ENCODE measurements at places on chromosomes 6 and 20.

DNA sequence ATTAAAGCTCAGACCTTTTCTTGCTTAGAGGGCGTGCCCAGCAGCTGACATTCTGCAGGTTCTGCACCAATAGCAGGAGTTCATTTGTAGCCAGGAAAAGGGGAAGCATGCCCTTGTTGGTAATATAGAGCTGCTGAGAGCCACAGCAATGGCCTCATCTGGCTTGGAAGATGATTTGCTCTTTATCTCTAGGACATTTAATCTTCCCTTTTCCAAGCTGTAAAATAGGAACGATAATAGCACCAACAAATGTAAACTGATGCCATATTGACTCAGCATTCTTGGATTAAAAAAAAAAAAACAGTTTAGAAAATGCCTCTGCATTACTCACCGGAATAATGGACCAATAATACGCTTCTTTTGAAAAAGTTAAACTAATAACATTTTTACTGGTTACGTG, 93.4 kb upstream of the SLC2A12 start:
- no peak for DNase-seq

GRCh38 chr6:7145885-7146828, 38.4 kb downstream of the RREB1 start:
- DNase-seq, result no peak

DNA sequence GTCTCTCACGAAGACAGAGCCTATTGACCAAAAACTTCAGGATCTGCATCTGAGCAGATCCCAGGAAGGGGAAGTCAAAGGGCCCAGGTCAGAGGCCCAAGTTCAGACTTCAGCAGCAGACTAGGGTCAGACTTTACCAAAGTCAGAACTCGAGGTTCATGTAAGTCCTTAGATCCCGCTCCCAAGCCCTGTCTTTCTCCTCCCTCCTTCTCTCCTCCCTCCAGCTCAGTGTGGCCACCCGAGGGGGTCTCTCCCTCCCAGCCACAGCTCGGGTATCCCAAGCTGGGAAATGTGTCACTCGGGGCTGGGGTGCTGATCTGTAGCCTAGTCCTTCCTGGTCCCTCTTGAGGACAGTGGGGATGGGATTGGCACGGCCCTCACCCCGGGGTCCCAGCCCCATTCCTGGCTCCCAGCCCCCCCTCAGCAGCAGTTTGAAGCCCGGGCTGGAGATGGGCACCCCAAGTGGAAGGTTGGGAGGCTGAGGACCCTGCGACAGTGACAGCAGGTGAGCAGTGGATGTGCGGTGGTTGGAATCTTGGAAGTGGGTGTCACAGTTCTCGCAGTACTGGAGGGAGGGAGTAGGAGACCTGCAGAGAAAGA, 1.6 kb upstream of the C6orf47 start:
- DNase-seq, result no peak

- no peak for DNase-seq
Measured at GRCh38 chr20:47680804-47681529, 104.3 kb downstream of the SULF2 start.

DNA sequence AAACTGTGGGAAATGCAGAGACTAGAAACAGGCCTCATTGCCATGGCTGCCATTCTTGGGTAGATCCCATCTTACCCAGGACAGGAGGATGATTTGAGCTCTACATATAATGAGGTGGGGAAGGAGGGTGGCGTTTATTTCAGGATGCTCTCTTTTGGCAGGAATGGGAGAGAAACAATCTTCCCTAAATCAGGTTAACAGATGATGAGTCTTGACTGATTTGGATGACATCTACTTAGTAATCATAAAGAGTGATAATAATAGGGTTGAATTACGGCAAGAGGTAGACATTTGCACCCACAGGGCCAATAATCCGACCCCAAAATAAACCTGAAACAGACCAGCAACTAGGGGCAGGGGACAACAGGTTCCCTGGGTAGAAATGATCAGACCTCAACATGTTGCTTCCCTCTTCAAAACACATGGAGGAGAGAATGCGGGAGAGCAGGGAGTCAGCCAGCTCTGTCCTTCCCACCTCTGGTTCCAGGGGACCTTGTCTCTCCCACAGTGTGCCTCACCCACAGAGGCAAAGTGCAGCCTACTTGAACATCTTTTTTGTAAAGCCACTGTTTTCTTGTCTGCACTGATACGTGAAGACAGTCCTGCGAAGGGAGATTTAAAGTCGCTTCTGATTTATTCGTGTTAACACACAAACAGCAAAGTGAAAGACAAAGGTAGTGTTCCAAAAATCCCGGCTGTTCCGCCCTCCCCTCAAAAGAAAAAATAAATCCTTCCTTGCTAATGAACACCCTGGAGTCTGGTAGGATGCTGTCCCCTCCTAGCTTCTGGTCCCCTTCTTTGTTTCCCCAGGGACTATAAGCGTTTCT, 3.9 kb downstream of the FOXQ1 start:
- no peak for DNase-seq

DNA sequence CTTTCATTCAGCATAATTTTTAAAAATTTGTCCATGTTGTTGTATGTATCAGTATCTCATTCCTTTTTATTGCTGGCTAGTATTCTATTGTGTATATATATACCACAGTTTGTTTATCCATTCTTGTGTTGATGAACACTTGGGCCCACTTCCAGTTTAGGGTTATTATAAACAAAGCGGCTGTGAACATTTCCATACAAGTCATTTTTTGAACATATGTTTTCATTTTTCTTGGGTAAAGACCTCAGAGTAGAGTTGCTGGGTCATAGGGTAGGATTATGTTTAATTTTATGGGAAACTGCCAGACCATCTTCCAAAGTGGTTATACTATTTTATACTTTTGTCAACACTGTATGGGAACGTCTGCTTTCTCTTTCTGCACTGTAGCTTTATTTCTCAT, 55.3 kb downstream of the RBM24 start:
- DNase-seq, result no peak

- DNase-seq, result no peak
Measured at GRCh38 chr6:139198529-139199288, 63.8 kb downstream of the HECA start.

- peak; percentile 0 for DNase-seq
Measured at GRCh38 chr6:116616737-116617053, 416 bp downstream of the RSPH4A start.

DNA sequence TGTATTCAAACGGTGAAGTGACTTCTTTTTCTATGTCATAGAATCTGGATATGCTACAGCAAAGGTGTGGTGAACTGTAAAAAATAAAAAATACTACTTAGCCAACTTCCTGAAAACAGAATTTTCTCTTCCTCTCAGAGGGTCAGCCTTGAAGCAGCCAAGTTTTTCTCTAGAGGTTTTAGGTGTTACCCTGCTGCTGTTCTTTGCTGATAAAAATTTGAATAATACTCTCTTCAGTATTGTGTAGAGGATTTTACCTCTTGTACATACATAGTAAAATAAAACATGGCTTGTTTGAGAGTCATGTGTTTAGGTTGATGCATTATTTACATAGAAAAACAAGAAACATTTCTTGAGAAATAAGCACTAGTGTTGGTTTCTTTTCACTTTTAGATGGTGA, 458.4 kb downstream of the TBC1D32 start:
- no peak for DNase-seq

GRCh38 chr20:25065625-25066338, 7.8 kb upstream of the ACSS1 start:
- peak; percentile 52 for DNase-seq

GRCh38 chr20:63104312-63105181, 97.8 kb upstream of the BHLHE23 start:
- DNase-seq, result no peak

GRCh38 chr20:56259948-56260347, 11.4 kb downstream of the MC3R start:
- no peak for DNase-seq

All from stimulated activated CD4-positive, alpha-beta T cell treated with anti-CD3 and anti-CD28 coated beads, Interleukin-4, amount 100 ng/mL, for 4 hours (primary cell).